ENCODE measurements at places on chromosomes 6 and 20. TPM values are rescaled to one million over a fixed set of nuclear protein-coding genes. Genes with fewer than 3 reads are reported as not detected.

The RBM24 gene
- total RNA-seq, result 5.6 TPM

The SLC32A1 gene
- total RNA-seq, result under 0.01 TPM

The FGD2 gene
- total RNA-seq, result not detected

The ARMH2 gene
- total RNA-seq, result not detected

The EPB41L1 gene
- total RNA-seq, result 11.1 TPM

The SLC26A8 gene
- not detected for total RNA-seq

The CST3 gene
- total RNA-seq, result 271 TPM

The WFDC12 gene
- 0.28 TPM for total RNA-seq

The RAET1E gene
- total RNA-seq, result not detected
